ENCODE measurements at places on chromosomes 2 and 18. TPM values are rescaled to one million over a fixed set of nuclear protein-coding genes. Genes with fewer than 3 reads are reported as not detected.

DNA sequence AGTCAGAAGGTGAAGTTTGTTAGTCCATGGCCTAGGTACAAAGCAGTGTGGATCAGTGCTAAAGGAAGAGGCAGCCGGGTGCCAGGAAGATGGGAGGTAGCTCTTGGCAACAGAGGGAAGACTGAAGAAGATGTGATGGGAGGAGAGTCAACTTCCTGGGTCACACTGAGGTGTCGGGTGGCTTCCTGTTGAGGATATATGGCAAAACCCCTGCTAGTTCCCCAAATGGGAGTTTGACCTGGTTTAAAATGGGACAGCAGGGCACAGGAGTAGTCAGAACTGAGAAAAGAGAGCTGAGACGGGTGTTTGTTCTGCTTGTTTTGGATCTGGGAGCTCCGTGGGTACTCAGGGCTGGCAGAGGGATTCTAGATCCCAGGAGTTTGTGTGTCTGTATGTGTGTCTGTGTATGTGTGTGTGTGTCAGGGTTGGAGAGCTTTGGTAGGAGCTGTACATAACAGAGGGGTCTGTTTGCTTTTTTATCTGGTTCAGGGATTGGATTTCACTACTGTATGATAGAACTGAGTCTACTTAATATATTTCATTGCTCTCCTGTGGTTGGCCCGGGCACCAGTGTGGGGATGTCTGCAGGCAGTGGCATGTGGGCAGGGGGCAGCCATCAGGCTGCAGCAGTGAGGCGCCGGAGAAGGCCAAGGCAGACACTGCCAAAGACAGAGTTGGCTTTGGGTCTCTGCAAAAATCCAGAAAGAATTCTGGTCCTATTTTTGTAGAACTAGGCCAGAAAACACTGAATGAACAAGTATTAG is 17.1 kb downstream of the MXD1 start:
- no peak for DNase-seq

DNA sequence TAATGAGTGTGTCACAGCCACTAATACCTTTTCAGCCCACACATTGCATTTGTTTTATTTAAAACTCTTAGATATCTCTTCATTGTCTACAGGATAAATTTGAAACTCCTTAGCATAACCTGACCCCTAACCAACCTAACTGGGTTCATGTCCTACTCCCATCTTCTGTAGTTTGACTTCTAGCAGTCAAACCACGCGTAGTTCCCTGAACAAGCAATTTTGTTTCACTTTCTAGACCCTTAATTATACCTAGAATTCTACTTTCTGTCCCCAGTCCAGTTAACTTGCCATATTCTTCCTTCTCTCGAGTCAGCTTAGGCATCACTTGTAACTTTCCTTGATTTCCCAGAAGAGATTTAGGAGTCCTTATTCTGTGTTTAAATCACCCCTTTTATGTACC is 55.1 kb downstream of the RBBP8 start:
- no peak for DNase-seq

CTAGE1 gene
- total RNA-seq, result not detected

DNA sequence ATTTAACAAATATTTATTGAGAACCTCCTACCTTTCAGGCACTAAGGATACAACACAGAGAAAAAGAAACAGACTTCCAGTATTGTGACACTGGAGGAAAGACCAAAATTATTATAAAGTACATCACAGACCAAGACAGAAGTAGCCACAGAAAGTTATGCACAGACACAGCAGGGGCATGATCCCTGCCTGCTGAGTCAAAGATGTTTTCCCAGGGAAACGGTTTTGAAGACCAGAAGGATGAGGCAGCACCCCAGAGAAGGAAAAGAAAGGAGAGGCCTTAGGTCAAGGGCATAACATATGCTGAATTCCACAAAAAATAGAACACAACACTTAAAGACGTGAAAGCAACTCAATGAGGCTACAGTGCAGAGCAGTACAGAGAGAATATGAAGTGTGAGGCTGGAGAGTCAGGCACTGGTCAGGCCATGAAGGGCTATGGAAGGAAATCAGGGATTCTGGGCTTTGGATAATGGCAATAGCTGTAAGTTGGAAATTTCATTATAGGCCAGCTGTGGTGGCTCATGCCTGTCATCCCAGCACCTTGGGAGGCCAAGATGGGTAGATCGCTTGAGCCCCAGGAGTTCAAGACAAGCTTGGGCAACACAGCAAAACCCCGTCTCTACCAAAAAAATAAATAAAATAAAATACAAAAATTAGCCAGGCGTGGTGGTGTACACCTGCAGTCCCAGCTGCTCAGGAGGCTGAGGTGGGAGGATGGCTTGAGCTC is 8.2 kb downstream of the ADAM17 start:
- DNase-seq, result no peak

DNA sequence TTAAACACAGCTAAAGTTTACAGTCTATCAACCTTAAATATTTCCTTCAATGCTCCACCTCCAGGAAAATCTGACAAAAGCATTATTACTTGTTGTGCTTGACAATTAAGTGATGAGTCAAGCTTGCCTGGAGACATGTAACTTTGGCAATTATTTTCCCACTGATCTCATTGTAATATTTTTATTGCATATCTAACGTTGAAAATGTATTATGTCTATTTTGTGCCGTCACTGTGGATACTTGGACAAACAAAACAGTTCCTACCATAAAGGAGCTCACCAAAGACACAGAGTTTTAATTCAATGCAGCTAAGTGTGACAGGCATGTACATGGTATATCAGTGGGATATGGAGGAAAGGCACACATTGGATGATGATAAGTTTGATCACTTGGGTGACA is 24.7 kb downstream of the RNF103 start:
- no peak for DNase-seq

PDE1A gene
- total RNA-seq, result 11.2 TPM

MAP3K19 gene
- not detected for total RNA-seq

DNA sequence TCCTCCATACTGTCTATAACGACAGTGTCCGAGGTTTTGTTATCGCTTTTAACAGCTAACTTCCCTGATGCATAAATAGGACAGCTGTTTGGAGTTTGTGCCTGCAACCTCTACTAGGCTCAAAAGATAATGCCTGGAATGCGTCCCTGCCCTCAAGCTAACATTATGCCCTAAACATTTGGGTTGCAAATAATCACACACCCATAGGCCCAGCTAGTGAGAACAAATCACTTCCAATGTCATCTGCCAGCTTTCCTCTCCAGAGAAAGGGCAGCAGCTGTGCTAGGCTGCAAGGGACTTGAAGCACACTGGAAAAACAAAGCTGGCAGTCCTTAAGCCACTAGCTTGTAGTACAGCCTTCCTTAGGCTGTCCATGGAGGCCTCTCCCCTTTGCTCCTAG is 201.8 kb upstream of the LYPD1 start:
- DNase-seq, result no peak

GRCh38 chr2:27742571-27742970 is 28.9 kb upstream of the MRPL33 start:
- no peak for DNase-seq

DNA sequence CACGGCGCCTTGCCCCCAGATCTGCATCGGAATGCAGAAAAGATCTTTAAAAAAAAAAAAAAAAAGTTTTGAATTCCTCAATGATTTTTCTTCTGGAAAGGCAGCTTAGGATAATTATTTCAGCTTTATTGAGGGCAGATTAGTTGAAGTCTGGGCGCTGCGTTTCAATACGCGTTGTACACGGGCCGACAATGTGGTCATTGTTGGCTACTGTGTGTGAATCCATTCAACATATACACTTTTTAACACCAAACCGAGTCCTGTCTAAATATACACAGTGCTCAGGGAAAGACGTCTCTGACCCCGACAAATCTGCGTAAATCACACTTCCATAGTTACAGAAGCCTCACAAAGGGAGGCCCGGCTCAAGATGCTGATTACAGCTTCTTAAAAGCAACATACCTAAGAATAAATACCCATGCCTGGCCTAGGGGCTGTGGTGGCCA is 1.4 kb upstream of the SIX3 start:
- DNase-seq, result no peak

- no peak for DNase-seq
These were observed 5.0 kb upstream of the MYL12B start for GRCh38 chr18:3256693-3257626.

DNA sequence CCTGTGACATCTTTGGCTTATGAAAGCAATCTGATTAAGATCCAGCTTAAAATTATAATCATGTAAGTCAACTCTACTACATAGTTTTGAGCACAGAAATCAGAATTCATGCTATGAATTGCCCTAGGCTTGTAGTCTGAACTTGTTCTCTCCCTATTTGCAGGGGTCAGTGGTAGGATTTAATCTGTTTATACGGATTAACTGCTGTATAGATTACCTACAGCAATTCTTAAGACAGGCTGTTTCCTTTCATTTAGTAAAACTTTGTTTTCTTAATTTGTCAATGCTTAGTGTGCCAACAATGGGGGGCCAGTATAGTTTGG is 287.9 kb downstream of the PDE11A start:
- no peak for DNase-seq

- no peak for DNase-seq
These were observed 102.1 kb upstream of the DLX2 start for GRCh38 chr2:172204762-172205161.
